ENCODE measurements at places on chromosomes 7 and 10.
A peak's percentile ranks its signal among the peaks of the same experiment; 100 is the strongest.

DNA sequence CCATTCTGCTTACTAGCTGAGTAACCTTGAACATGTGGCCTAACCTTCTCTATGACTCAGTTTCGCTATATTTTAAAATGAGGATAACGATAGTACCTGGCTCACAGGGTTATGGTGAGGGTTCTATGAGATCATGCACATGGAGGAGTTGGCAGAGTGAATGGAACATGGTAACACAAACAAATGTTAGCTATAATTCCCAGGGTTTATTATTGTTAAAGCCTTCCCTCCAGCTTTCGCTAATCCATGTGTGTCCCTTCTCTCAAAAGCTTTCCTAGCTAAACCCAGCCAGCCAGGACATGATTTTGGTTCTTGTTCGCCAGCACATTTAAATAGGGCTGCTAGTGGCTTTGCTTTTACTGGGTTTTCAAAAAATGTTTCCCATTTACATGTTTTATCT is 361.0 kb upstream of the NFE2L3 start:
- DNase-seq = no peak

DNA sequence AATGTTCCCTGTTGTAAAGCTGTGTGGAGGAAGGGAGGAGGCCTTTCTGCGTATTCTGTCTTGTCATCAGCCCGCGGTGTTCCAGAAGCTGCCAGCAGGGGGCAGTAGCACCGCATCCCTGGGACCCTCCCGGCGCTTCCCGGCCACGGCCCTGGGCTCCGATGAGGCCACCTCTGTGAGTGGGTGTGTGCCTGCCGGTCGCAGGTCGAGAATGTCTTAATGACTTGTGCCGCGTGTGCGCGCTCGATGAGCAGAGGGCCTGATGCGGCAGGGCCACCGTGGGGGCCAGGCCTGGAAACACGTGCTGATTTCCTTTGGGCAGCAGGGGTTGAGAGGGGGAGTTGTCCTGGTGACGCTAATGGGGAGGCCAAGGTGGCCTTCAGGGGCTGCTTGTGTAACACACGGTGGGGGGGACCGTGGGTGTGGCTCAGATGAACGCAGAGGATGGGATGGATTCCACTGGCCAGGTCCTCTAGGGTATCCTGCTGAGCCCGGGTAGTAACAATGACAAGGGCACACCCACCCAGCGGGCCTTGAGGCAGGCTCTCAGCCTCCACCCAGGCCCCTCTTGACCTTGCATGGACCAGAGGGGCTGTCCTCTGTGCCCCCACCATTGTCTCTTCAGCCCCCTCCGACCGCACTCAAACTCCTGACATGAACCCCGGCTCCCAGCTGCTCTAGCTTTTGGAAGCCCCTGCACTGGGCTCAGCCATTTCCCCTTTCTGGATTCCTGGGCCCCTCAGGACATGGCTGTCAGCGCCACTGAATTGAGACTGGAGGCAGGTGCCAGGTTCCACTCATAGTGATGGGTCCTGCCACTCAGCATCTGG is 135.9 kb upstream of the PODXL start:
- no peak for DNase-seq

GRCh38 chr10:24363070-24363469 is 154.1 kb downstream of the KIAA1217 start:
- no peak for DNase-seq

DNA sequence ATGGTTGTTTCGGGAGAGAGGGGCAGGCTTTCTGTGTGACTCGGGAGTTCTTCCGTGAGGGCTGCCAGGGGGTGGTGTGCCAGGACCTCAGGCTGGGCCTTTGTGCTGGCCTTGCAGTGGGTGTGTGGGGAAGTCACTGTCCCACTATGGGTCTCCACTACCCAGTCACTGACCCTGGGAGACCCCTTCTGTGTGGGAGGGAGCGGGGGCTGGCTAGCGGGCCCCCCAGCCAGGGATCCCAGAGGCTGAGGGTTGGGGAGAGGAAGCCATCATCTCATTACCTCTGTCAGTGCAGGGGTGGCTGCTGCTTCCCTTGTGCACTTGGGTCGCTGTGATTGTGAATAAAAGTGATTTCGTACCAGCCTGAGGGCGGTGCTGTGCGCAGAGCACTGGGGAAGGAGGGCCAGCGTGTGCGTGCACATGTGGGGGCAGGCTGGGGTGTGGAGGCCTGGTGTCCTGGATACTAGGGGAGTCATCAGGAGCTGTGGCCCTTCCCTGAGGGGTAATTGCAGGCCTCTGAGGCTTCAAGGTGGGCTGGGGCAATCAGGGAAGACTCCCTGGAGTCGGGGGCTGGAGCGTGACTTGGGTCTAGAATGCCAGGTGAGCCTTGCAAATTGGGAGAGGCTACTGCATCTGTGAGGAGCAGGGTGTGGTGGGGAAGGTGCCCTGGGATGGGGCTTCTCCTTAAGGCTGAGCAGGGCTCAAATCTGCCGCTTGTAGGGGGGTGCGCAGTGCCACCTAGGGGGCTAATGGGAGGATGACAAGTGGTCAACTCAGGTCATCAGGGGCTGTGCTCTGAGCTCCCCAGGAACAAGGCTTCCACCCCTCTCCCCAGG is 98.9 kb downstream of the NEURL1 start:
- no peak for DNase-seq

- no peak for DNase-seq
Observed at GRCh38 chr7:134698481-134698880, 51.8 kb downstream of the BPGM start.

- no peak for DNase-seq
Observed at GRCh38 chr10:113063043-113063967, 113.3 kb downstream of the TCF7L2 start.

- DNase-seq = no peak
Observed at GRCh38 chr10:71769279-71769823, 4.0 kb downstream of the VSIR start.

DNA sequence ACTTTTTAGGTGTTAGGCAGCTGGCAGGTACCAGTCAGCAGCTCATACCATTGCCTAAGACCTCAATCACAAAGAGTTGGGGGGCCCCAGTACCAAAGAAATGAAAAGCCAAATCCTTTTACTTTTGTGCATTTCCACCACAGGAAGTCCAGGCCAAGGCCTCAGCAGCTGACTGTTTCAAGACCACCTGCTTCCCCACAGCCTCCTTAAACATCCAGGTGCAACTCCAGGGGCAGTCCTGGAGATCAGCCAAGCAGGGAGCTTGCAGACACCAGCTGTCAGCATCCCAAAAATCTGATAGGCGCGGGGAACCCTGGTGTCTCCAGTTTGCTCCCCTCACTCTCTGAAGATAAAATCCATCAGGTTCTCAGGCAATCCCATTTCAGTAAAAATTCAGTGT is 91.5 kb upstream of the EFCAB10 start:
- DNase-seq = no peak

- DNase-seq = no peak
Observed at GRCh38 chr7:99121496-99122021, 22.3 kb downstream of the SMURF1 start.

GRCh38 chr10:34576797-34577196 is 238.3 kb downstream of the PARD3 start:
- DNase-seq = no peak

- DNase-seq = no peak
Observed at GRCh38 chr10:5583525-5584175, 58.9 kb downstream of the CALML3 start.

DNA sequence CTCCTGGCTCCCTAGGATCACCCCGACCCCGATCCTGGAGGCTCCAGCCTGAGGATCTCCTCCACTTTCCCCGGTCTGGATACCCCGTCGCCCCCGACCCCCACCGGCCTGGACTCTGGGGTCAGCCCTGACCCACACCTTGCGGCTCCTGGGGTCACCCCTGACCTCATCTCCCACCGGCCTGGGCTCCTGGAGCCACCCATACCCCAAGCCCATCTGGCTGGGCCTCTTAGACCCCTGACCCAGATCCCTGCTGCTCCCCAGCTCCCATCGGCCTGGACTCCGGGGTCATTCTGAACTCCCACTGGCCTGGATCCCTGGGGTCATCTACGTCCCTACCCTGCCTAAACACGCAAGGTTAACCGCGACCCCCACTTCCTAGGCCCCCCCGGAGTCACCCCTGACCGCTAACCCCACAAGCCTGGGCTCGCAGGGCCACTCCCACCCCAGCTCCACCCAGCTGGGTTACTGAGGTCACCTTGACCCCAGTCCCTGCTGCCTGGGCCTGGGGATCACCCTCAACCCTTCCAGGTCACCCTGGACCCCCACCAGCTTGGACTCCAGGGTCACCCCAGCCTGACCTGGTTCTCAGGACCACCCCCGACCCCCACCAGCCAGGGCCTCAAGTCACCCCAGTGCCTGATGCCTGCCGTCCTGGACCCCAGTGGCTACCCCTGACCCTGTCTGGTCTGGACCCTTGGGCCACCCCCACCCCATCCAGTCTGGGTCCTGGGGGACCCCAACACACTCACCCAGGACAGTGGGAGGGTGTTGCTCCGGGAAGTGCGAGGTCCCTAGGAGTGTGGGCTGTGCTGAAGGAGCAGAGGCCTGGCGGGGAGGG is 1.2 kb downstream of the FOXK1 start:
- no peak for DNase-seq

DNA sequence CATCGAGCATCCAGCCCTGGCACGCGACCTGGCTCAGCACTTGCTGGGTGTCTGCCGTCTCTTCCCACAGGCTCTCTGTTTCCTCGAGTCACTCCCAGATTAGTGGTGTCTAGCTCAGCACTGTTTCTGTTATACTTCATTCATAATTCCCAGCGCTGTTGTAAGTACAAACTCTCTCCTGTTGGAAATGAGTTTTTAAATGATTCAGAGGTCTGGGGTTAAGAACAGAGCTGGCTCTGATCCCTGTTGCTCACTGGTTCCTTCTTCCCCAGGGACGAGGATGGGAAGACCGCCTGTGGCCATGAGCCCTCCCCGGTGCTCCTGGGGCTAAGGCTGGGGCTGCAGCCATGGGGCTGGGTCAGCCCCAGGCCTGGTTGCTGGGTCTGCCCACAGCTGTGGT is 17.3 kb upstream of the C10orf95 start:
- DNase-seq = no peak

GRCh38 chr7:127886248-127886647 is 145.0 kb downstream of the LRRC4 start:
- no peak for DNase-seq

- no peak for DNase-seq
Observed at GRCh38 chr10:33337326-33337957, 3.0 kb upstream of the NRP1 start.

DNA sequence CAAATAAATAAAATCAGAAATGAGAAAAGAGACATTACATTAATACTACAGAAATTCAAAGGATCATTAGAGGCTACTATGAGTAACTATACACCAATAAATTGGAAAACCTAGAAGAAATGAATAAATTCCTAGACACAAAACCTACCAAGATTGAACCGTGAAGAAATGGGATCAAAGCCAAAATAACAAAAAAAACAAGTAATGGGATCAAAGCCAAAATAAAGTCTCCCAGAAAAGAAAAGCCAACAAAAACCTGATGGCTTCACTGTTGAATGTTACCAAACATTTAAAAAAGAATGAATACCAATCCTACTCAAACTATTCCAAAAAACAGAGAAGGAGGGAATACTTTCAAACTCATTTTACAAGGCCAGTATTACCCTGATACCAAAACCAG is 20.0 kb downstream of the GSDME start:
- no peak for DNase-seq

DNA sequence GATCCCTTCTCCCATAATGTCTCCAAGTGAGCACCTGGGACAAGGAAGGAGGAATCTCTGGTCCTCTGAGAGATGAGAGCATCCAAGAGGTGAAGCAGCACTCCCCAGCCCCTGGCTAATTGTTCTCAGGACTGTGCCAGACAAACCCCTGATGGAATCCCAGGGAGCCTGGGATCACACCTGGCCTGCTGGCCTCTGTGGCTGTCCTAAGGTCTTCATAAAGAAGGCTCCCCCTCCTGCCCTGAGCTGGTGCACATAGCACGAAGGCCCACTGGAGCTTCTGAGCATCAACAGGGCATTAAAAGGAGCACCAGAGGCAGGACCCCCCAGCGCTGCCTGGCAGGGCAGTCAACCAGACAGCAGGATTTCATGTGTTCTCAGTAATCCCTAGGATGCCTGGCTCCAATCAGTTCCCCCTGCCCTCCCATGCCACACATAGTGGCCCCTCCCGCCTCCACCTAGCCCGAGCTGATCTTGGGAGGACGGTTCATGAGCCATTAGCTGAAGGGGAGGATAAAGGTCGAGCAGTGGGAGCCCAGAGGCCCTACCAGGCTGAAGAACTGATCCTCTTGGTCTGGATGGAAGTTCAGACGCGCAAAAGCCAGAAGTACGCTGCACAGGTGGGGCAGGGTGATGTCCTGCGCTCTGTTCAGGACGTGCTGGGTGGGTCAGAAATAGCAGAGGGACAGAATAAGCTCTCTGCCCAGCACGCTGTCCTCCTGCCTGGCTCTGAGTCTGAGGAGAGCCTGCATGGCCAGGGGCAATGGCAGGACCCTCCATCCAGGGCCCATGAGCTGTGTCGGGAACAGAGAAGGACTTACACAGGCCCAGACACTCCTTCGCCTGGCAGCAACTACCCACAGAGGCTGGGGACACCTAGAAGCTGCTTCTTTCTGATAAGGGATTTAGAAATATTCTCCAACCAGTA is 8.4 kb downstream of the TBRG4 start:
- no peak for DNase-seq

- DNase-seq = peak; percentile 94
Observed at GRCh38 chr10:7610651-7611389, 55.9 kb downstream of the ITIH5 start.

DNA sequence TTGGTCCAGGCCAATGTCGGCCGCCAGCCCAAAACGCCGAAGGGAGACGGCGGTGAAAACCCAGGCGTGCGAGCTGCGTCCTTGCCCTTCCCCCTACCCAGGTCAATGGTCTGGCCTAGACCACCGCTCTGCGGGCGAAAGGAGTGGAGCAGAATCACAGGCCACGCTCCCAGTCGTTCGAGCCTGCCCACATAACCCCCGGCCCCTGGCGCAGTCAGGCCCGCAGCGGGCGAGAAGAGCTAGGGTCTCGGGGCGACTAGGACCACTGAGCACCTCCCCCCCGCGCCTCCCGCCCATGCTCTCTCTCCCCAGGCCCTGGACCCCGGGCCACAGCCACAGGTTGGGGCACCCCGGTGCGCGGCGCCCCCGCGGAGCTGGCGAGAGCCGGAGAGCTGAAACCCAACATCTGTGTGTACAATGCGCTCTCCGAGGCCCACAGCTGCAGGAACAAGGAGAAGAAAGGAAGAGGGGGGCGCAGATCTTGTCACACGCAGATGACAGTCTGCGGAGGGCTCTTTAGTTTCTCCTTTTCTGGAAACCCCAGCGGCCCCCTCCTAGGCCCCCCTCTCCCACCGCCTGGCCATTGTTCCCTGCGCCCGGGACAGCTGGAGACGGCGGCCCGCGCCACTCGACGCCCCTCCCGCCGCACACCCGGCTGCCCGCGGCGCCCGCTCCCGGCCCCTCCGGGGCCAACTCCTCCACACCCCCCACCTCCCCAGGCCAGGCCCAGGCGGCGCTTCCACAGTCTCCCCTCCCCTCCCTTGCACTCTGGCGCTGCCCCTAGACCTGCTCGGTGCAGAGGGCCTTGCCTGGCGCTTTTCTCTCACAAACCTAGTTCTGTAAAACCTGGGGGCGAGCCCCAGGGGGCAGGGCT is 355.0 kb downstream of the DNAJB6 start:
- DNase-seq = no peak

- no peak for DNase-seq
Observed at GRCh38 chr7:155761162-155761561, 51.1 kb downstream of the SHH start.

- no peak for DNase-seq
Observed at GRCh38 chr10:124612611-124613498, 131.3 kb downstream of the FAM53B start.

GRCh38 chr7:2979201-2979631 is 64.5 kb downstream of the CARD11 start:
- no peak for DNase-seq

Data from AG09319 (cell line).